Cardiac muscle cell (in vitro differentiated cells and primary cell): ENCODE measurements at places on chromosomes 7 and 10.
A peak's percentile ranks its signal among the peaks of the same experiment; 100 is the strongest.

GRCh38 chr7:93566876-93567275 is 7.6 kb downstream of the CALCR start:
- no peaks in the 10 kb centered on the region for H3K4me1 ChIP-seq
- H3K27me3 ChIP-seq = peaks cover 7% of the 10 kb centered on the region
- peak; percentile 4 for DNase-seq
- no peak overlapping the region for H3K27ac ChIP-seq

- peaks cover 11% of the 10 kb centered on the region for H3K36me3 ChIP-seq
- peak; percentile 80 for DNase-seq
- H3K4me3 ChIP-seq = no peak overlapping the region
- H3K27me3 ChIP-seq = no peaks in the 10 kb centered on the region
- no peak overlapping the region for H3K27ac ChIP-seq
Measured at GRCh38 chr10:11270135-11270857, 252.6 kb downstream of the CELF2 start.

GRCh38 chr7:22864301-22864700 is 41.7 kb upstream of the TOMM7 start:
- DNase-seq = no peak
- H3K27ac ChIP-seq = no peak overlapping the region
- no peak overlapping the region for H3K4me3 ChIP-seq
- H3K27me3 ChIP-seq = no peaks in the 10 kb centered on the region
- no peaks in the 10 kb centered on the region for H3K4me1 ChIP-seq

- H3K27me3 ChIP-seq = no peaks in the 10 kb centered on the region
- peak overlapping the region; percentile 96 for H3K27ac ChIP-seq
- no peaks in the 10 kb centered on the region for H3K36me3 ChIP-seq
- H3K4me1 ChIP-seq = peaks cover 51% of the 10 kb centered on the region
- no peak overlapping the region for H3K4me3 ChIP-seq
Measured at GRCh38 chr10:93437086-93437945, 44.8 kb downstream of the MYOF start.
